Mucosa of gallbladder (tissue), 1 donor: ENCODE measurements at places on chromosomes 3 and 15. TPM values are rescaled to one million over a fixed set of nuclear protein-coding genes. Genes with fewer than 3 reads are reported as not detected.

The SLC28A2 gene
- 86.6 TPM for total RNA-seq

The IQCF5 gene
- not detected for total RNA-seq

The IGSF10 gene
- total RNA-seq = 13.6 TPM

The SCG3 gene
- total RNA-seq = 0.40 TPM

The HACD2 gene
- 47.9 TPM for total RNA-seq

The C3orf20 gene
- not detected for total RNA-seq

The MAGI1 gene
- 87.4 TPM for total RNA-seq

The CFAP100 gene
- 0.40 TPM for total RNA-seq

The ZBED2 gene
- total RNA-seq = 5.6 TPM

The TIMP4 gene
- 3.7 TPM for total RNA-seq

The COL6A5 gene
- not detected for total RNA-seq

The STRA6 gene
- total RNA-seq = 0.75 TPM
